ENCODE measurements at places on chromosomes 1 and 21.

DNA sequence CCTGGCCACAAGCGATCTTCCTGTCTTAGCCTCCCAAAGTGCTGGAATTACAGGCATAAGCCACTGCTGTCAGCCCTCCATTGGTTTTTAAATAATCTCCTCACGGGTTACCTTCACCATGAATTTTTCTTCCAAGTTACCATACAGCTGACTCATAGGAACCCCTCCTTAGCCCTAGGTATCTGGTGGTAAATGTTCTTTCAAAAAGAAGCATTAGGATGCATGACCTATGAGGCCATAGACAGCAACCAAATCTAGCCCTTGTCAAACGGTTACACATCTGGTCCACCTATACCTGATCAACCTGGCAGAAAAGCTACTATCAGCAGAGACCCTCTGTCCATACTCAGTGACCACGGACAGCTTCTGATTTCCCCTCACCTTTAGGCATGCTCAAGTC is 12.7 kb upstream of the DEGS1 start:
- DNase-seq, result no peak

DNA sequence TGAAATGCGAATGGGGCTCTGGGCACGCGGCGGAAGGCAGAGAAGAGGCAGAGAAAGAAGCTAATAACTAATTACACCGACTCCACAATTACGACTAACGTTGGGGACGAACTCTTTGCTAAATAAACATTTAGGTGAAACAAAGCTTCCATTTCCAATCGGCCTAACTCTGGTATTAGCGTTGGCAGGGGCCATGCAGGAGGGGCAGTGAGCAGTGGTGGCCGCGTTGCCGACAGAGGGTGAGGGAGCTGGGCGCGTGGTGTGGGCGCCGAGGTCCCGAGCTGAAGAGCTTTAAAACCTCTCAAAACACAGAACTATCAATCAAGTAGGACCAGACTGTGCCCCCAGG is 553 bp upstream of the NDUFV3 start:
- DNase-seq, result no peak

- no peak for DNase-seq
Observed at GRCh38 chr1:151347523-151348246, 633 bp upstream of the RFX5 start.

GRCh38 chr21:33478935-33479678 is 667 bp downstream of the TMEM50B start:
- DNase-seq, result peak; percentile 71

DNA sequence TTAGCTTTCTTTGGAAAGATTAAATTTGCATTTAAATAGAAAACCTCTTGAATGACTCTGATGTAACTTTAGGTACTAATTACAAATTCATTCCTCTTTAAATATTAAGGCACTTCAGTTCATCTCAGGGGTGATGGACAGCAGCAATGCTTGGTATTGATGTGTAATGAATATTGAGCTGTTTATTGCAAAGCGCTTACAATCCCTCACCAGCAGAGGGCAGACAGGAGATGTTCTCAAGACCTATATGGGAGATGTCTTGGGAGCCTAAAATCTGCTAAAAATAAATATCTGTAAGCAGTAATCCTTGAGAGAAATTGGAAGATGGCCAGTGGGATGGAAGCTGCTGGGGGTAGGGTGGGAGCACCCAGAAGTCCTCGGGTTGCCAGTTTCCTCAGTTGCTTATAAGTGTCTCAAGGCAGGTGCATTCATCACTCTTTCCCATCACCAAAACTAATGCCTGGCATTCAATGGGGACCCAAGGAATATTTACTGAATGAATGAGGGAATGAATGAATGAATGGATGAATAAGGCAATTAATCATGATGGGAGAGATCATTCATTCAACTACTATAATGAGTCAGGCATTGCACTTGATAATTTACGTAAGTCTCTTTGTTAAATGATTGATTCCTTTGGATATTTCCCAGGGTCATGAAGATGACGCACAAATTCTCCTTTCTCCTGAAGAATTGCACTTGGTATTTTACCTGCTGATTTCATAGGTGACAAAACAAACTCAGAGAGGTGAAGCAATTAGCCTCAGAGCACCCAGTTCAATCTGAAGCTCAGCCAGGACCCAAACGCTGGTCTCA is 2.3 kb downstream of the KLHDC8A start:
- DNase-seq, result peak; percentile 80

GRCh38 chr1:237690656-237691055 is 200.1 kb downstream of the ZP4 start:
- no peak for DNase-seq

DNA sequence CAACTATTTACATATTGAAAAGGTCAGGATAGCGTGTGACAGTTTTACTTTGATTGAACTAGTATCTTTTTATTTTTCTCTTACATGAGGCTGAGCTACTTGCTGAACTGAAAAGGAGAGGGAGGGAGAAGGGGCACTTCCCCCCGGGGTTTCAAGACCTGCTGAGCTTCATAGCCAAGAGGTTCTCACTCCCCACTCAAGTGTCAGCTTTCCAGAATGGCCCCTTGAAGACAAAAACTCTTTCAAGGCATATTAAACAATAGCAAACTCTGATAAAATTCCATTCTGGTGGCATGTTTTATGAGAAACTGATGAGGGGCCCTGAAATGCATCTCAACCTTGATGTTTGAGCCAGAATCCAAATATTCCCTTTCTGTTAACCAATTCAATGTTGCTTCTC is 143.0 kb downstream of the KAZN start:
- DNase-seq, result no peak

Measured in OCI-M1 (cell line).